ENCODE measurements at places on chromosomes 6 and 20.
A peak's percentile ranks its signal among the peaks of the same experiment; 100 is the strongest.

DNA sequence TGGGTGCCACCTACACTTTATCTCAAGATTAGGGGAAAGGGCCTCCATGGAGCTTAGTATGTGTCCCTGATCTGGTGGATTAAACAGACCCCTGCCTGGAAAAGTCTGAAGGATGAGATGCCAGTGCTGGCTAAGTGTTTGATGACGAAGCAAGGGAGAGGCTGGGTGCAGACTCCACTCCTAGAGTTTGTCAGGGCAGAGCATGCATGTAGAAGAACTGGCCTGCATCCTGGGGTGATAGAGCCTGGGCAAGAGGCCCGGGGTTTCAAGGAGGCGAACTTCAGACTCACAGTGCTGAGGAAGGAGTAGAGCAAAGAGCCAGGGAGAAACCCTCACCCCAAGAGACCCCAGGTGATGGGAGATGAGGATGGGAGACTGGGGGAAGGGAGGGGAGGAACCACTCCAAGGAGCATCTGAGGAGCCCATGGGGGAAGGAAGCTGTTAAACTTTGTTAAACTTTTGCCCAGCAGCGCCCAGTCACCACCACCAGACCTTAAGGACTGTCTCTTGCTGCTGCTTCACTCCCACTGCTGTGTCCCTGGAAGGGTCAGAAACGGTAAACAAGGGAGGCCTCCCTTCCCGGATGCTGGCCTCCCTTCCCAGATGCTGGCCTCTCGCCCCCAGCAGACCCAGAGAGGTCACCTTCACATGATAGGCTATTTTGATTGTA lies 61.6 kb downstream of the RPRD1B start:
- no peak for DNase-seq

GRCh38 chr6:116047173-116047933 lies 13.3 kb downstream of the FRK start:
- no peak for DNase-seq

DNA sequence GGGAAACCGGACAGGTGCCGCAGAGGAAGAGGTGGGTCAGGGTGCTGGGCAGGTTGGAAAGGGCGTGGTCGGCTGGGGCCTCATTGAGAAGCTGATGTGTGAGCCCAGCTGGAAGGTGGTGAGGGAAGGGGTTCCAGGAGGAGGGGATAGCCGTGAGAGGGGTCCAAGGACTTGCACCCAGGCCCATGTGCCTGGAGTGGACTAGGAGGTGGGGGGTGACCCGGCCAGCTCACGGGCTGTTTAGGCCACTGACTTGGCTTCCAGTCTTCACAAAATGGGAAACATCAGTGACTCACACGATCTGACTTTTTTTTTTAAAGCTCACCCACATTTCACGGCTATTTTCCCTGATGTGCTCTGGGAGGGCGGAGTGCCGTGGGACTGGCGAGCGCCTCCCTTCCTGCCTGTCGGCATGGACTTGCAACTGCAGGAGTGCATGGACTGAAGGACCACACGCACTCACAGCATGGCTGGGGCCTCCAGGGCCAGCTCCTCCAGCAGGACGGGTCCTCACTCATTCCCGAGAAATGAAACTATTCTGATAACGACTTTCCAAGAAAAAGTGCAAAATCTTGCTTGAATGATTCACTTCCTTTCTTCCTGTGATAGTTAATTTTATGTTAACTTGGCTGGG lies 13.5 kb upstream of the PDE10A start:
- no peak for DNase-seq

GRCh38 chr6:93069856-93070255 lies 349.5 kb downstream of the EPHA7 start:
- no peak for DNase-seq

GRCh38 chr20:17536944-17537444 lies 5.8 kb upstream of the BFSP1 start:
- peak; percentile 49 for DNase-seq

- DNase-seq, result no peak
Observed at GRCh38 chr6:100980949-100981348, 99.8 kb upstream of the ASCC3 start.

- no peak for DNase-seq
Observed at GRCh38 chr6:11618533-11618932, 81.0 kb downstream of the TMEM170B start.

DNA sequence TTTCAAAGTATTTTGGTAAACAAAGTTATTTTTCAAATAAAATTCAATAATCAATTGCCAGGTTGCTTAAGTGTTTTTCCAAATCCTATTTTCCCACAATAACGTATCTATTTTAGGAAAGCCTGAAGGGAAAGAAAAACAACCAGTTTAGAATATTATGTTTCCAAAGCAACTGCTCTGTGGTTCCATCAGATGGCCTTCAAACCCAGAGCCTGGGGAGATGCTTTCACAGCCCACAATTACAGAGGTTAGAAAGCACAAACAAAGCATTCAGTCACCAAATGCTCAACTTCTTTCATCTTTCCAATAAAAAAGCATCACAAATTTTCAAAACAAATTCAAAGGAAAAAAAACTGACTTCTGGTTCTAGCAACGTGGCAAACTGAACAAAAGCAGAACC lies 66.0 kb downstream of the ELOVL5 start:
- no peak for DNase-seq

DNA sequence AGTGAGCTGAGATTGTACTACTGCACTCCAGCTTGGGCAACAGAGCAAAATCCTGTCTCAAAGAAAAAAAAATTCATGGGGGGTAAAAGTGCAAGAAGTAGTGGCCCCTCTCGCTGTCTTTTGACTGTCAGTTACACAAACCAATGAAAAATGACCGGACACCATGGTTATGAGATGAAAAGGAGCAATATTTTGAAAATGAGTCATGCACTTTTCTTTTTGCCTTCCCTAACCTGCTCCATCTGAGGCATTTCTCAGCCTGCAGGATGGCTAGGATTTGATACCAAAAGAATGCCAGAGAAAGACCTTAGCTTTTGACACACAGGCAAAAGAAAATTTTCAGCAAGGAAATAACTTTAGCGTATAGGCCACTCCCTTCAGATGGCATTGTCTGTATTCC lies 181.7 kb upstream of the ARID1B start:
- DNase-seq, result no peak

- no peak for DNase-seq
Observed at GRCh38 chr20:38194971-38195504, 30.0 kb upstream of the TGM2 start.

DNA sequence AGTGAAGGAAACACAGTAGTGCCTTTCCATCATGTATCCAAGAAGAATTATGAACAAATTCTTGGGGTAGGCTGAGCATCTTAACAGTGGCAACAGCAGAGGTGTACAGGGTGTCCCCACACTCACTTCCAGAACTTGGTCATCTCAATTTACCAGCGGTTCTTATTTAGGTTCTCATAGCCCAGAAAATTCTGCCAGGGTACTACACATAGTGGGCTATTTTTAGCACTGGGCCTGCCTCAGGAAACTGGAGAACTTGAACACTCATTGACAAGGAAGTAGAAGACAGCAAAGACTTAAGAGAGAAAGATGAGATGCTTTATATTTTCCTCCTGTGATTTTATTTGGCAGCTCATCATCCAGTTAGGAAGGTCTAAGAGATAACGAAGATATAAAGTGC lies 71.8 kb upstream of the PHIP start:
- no peak for DNase-seq

- DNase-seq, result no peak
Observed at GRCh38 chr6:37160922-37161778, 8.8 kb upstream of the PIM1 start.

DNA sequence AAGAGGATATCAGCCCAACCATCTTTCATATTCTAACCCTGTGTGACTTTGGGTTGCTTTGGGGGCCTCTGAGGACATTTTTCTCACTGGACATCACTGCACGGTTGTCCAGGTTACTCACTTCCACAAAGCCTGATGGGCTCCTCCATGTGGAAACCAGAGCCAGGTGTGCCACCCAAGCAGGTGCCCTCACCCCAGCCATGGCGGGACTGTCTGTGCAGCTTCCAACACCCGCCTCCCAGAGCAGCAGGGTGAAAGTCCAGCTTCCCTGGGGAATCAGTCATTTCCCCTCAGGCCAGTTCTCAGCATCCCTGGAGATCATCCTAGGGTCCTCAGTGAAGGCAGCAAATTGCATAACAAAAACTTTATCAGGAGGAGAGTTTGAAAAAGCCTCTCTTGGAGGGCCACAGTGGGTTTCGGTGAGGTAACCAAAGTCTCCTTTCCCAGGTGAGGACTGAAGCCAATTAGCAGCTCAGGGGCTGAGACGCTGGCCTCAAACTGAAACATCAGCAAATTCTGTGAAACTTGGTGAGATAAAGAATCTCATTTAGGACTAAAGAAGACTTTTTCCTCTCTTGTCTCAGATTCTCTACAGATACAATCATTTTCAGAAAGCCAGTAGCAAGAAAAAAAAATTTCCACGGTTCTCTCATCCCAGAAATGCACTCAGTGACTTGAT lies 289.6 kb upstream of the CDH4 start:
- no peak for DNase-seq

DNA sequence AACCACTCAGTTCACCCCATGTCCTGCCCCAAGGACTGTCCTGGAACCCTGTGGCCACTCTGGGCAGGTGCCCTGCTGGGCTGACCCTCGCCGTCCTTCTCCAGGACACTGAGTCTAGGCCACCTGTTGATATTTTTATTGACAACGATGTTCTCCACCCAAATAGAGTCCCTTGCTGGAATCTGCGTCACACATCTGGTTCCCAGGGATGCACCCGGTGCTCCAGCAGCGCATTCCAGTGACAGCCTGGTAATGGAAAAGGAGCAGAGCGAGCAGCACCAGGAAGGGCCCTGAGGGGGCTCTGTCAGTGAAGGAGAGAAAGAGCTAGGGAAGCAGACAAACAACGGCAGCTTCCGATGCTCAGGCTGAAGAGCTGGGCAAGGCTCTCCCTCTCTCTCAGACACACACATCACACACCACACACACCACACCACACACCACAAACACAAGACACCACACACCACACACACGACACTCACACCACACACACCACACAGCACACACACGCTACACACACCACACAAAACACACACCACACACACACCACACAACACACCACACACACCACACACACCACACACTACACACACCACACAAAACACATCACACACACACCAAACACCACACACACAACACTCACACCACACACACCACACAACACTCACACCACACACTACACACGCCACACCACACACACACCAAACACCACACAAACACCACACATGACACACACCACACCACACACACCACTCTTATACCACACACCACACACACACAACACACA lies 117.9 kb upstream of the THBS2 start:
- DNase-seq, result no peak

DNA sequence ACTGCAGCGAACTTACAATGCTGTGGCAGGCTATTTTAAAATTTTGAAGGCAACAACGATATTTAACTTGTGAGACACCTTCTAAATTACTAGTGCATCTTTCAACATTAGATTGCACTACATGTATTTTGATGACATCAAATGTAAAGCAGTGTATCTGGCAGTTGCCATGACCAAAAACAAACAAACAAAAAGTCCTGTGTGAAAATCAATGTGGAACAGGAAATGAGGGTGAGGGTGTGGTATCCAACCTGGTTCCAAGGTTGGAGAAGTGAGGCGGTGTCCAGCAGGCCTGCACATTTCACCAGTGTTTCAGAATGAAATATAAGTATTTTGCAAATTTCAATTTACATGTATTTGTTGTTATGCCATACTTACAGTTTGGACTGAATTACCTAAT lies 112.0 kb downstream of the LAMP5 start:
- no peak for DNase-seq

DNA sequence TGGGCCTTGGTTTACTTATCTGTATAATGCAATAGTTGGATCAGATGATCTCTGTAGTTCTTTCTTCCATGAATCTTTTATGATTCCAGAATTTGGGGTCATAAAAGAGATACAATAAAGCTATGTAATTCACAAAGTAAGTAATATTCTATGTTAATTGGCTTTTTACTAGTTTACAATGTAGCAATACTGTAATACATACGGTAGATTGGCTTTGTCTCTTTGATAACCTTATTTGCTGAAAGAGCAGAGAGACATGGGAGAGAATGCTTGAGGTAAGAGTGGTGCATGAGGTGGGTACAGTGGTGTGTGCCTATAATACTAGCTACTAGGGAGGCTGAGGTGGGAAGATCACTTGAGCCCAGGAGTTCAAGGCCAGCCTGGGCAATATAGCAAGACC lies 14.7 kb downstream of the SPACA1 start:
- no peak for DNase-seq

DNA sequence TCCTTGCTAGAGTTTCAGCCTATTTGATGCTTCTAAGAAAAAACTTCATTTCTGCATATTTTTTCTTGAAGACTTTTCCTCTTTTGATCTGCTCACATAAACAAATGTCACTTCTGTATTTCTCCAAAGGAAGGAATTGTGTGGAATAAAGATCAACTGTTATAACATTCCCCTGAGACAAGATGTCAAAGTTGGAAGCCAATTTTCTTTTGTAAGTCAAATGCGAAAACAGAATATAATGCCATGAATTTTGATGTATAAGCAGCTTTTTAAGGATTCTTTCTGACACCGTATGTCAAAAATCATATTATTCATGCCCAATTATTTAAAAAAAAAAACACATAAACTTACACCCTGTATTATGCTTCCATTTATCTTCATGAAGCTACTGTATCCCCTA lies 70.3 kb upstream of the NHSL1 start:
- no peak for DNase-seq

- DNase-seq, result no peak
Observed at GRCh38 chr6:44966449-44967092, 361.6 kb upstream of the RUNX2 start.

DNA sequence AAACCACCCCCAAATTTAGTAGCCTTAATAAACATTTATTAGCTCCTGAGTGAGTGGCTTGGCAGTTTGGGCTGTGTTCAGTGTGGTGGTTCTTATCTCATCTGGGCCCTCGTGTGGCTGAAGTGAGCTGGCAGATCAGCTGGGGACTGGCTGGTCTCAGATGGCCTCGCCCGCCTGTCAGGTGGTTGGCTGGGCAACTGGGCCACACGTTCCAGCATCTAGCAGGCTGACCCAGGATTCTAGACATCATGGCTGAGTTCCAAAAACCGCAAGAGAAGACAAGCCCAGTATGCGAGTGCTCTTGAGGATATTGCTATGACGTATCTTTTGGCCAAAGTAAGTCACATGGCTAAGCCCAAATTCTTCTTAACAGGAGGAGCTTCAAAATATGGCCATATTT lies 28.9 kb downstream of the EIF2S2 start:
- DNase-seq, result no peak

- DNase-seq, result peak; percentile 48
Observed at GRCh38 chr20:1503564-1504227, 12.5 kb upstream of the SIRPB2 start.

GRCh38 chr6:37559050-37559449 lies 59.4 kb upstream of the CCDC167 start:
- DNase-seq, result no peak

- no peak for DNase-seq
Observed at GRCh38 chr20:49560186-49560585, 7.8 kb downstream of the PTGIS start.

GRCh38 chr6:55827818-55828522 lies 47.4 kb downstream of the BMP5 start:
- no peak for DNase-seq
